ENCODE measurements at places on chromosomes 5 and 9. TPM values are rescaled to one million over a fixed set of nuclear protein-coding genes. Genes with fewer than 3 reads are reported as not detected.

Gene BASP1
- 188 TPM for total RNA-seq

Gene TMEFF1
- 64.7 TPM for total RNA-seq

Gene IL12B
- total RNA-seq: not detected

Gene DNAH5
- 0.50 TPM for total RNA-seq

Gene JAKMIP2
- 6.4 TPM for total RNA-seq

DNA sequence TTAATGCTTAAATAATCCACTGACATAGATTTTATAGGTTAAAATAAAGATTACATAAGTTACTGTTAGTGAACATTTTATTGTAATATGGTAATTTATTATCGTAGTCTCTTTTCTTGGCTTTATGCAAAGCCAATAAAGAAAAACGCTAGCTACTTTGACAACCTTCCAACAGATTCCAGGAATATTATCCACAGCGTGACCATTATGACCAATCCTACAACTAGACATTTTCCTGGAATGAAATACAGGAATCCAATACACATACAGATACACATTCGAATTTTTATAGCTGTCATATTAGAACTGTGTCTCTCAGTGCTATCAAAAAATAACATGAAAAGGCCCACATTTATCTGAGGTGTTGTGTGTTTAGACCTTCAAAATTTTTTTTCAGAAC, 13.1 kb downstream of the RPS23 start:
- no peaks in the 10 kb centered on the region for H3K27me3 ChIP-seq
- DNase-seq: no peak
- no peak overlapping the region for H3K27ac ChIP-seq
- H3K4me1 ChIP-seq: no peaks in the 10 kb centered on the region

DNA sequence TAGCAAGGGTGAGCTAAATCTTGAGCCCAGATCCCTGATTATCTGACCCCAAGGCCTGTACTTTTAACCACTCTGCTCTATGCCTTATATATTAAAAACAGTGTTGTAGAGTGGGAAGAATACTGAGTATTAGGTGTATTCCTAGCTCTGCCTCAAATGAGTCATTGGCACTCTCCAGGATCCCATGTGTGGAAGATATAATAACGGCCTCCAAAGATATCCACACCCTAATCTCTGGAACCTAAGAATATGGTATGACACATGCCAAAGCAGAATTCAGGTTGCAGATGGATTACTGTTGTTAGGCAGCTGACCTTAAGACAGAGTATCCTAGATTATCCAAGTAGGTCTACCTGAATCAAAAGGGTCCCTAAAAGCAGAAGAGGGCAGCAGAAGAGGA, 110.8 kb downstream of the ADRB2 start:
- no peaks in the 10 kb centered on the region for H3K4me1 ChIP-seq
- DNase-seq: no peak
- H3K27me3 ChIP-seq: no peaks in the 10 kb centered on the region

GRCh38 chr5:16593013-16593412, 23.8 kb downstream of the RETREG1 start:
- H3K27ac ChIP-seq: no peak overlapping the region
- no peak overlapping the region for H3K4me3 ChIP-seq
- DNase-seq: no peak
- H3K36me3 ChIP-seq: no peaks in the 10 kb centered on the region

DNA sequence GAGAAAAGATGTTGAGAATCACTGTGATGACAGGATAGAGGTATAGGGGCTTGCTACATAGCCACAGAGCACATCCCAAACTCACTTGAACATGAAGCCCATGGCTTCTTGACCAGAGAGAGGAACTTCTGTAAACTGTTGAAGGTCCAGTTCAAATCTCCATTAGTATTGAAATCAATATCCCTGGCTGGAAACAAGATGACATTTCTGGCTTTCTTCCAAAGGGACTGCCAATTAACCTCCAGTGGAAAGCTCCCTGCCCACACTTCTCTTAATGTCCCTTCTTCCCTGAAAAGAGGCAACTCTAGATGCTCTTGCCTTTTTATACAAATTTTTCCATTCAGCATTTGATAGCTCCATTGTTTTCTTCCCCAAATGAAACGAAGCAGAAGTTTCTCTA, 612.1 kb downstream of the EBF1 start:
- H3K4me3 ChIP-seq: no peak overlapping the region
- H3K27me3 ChIP-seq: no peaks in the 10 kb centered on the region
- H3K27ac ChIP-seq: no peak overlapping the region
- no peaks in the 10 kb centered on the region for H3K4me1 ChIP-seq
- DNase-seq: no peak

GRCh38 chr5:133525126-133525525, 87.2 kb downstream of the FSTL4 start:
- no peaks in the 10 kb centered on the region for H3K27me3 ChIP-seq
- DNase-seq: no peak
- no peaks in the 10 kb centered on the region for H3K4me1 ChIP-seq

DNA sequence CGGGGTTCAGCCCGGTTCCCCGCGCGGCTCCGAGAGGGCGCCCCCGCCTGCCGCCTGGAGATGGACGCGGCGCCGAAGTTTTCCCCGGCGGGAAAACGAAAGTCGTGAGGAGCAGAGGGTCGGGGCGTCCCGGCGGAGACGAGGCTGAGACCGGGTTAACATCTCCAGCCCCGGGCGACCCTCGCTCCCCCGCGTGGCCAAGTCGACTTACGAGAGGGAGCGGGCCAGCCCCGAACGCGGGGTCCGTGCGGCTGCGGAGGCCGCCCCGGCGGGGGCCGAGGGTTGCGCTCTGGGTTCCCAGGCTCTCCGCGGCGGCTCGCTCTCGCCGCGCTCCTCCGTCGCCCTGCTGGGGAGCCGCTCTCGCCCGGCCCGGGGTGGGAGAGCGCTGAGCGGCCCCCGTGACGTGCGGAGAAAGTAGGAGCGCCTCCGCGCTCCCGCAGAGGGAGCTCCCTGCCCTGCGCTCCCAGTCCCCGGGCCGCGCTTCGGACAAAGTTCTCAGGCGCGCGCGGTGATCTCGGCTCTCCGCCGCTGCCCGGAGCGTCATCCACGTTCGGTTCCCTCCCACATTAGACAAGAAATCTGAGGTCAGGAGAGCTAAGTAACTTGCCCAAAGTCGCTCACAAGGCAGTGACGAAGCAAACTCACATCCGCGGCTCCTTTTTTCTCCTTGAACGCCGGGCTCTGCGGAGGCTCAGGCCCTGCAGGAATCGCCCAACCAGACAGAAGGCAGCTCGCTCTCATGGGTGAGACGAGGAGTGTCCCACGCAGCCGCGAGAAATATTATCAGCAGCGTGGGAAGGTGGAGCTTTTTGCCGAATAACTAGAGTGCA, 1.2 kb upstream of the GCNT4 start:
- peaks cover 28% of the 10 kb centered on the region for H3K4me1 ChIP-seq
- no peaks in the 10 kb centered on the region for H3K36me3 ChIP-seq
- H3K4me3 ChIP-seq: peak overlapping the region; percentile 74

DNA sequence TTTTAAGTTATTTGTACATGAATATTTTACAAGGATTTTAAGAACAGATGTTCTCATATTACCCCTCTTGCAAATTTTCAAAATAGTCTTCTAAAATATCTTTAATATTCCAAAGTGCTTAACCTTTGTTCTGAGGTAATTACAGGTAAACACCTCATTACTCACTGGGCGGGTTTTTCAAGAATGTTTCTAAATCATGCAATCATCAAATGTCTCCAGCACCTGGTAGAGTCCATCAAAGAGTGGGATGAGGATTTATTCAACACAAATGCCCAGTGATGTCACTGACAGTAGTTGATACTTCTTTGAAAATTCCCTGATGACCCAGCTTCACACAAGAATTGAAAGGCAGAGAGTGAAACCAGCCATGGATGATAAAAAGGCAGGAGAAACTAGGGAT, 114.4 kb downstream of the SEC61B start:
- H3K27me3 ChIP-seq: no peaks in the 10 kb centered on the region
- H3K36me3 ChIP-seq: no peaks in the 10 kb centered on the region
- no peak overlapping the region for H3K27ac ChIP-seq
- no peaks in the 10 kb centered on the region for H3K4me1 ChIP-seq
- DNase-seq: no peak

DNA sequence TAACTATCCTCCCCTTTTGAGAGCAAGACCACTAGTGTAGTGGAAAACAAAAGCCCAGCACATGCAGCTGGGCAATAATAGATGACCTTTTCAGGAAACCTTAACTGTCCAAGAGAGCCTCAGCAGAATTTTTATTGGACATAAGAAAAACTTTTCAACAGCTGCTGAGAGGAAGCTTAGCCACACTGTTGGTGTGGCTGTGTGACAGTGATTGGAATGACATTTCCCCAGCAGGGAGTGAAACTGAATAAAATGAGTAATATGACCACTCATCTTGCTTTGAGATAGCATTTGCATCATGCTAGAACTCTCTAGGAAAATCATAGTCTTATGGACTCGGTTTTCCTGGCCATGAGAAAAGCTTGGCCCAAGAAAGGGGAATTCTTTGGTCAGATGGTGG, 687.8 kb downstream of the SLCO4C1 start:
- no peak overlapping the region for H3K4me3 ChIP-seq
- H3K36me3 ChIP-seq: no peaks in the 10 kb centered on the region
- no peaks in the 10 kb centered on the region for H3K4me1 ChIP-seq
- no peak for DNase-seq
- H3K27me3 ChIP-seq: no peaks in the 10 kb centered on the region

- no peak overlapping the region for H3K4me3 ChIP-seq
- no peaks in the 10 kb centered on the region for H3K36me3 ChIP-seq
- H3K4me1 ChIP-seq: no peaks in the 10 kb centered on the region
- no peak overlapping the region for H3K27ac ChIP-seq
- no peak for DNase-seq
- no peaks in the 10 kb centered on the region for H3K27me3 ChIP-seq
Measured at GRCh38 chr9:73270967-73271721, 119.5 kb downstream of the ANXA1 start.

DNA sequence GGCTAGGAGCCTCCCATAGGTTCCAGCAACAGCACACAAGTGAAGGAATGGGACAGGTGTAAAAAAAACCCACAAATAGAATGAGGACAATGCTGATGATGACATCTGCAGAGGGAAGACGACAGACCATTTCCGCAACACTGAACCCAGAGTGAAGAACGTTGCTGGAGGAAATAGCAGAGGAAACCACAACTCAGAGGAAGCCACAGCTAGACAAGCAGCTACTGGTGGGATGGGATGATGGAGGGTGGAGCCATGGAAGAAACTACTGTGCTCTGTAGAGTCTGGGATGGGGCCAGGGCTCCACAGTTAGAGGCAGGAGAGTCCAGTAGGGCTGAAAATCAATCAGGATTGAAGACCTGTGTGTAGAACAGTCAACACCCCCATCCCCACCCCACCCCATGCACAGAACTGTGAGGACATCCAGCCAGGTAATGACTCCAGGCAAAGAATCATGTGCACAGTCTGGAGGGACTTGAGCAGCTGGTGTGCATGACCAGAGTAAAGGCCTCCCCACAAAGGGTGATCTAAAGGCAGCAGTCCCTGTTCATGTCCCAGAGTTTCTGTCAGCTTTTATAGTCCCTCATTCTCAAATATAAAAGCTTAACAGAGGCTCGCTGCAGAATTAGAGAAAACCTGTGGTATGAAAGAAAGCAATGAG, 65.2 kb upstream of the SPIN1 start:
- no peak overlapping the region for H3K4me3 ChIP-seq
- H3K36me3 ChIP-seq: no peaks in the 10 kb centered on the region
- H3K27me3 ChIP-seq: no peaks in the 10 kb centered on the region
- H3K27ac ChIP-seq: no peak overlapping the region
- H3K4me1 ChIP-seq: no peaks in the 10 kb centered on the region
- DNase-seq: no peak

All from H9 (cell line).